CD4-positive, alpha-beta T cell treated with Interleukin-10 for 1 hour (primary cell): ENCODE measurements at places on chromosomes 12 and 14.

DNA sequence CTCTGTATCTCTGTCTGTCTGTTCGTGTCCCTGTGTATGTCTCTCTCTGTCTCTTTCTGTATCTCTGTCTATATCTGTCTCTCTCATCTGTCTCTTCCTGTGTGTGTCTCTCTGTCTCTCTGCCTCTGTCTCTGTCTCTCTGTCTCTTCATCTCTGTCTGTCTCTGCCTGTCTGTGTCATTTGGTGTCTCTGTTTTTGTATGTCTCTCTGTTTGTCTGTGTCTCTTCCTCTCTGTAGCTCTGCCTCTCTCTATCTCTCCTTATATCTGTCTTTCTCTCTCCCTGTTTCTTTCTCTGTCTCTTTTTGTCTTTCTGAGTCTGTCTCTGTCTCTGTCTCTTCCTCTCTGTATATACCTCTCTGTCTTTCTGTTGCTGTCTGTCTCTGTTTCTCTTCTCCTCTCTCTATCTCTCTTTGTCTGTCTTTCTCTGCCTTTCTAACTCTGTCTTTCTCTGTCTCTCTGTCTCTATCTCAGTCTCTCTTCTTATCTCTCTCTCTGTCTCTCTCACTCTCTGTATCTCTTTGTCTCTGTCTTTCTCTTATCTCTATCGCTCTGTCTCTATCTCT, 50.2 kb downstream of the TMEM121 start:
- DNase-seq: no peak

DNA sequence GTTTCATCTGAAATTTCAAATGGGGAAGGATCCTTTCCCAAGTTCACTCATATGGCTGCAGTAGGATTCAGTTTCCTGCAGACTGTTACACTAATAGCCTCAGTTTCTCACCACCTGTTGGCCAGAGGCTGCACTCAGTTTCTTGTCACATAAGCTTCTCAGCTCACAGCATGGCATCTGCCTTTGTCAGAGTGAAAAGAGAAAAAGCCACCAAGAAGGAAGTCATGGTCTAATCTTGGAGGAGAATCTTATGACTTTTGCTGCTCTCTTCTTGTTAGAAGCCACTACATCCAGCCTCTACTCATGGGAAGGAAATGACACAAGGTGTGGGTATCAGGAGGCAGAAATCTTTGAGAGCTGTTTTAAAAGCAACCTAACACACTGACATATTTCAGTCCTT, 39.4 kb upstream of the BTG1 start:
- DNase-seq: peak; percentile 61

- no peak for DNase-seq
These were observed 46.9 kb upstream of the FAM181A start for GRCh38 chr14:93880021-93880820.

DNA sequence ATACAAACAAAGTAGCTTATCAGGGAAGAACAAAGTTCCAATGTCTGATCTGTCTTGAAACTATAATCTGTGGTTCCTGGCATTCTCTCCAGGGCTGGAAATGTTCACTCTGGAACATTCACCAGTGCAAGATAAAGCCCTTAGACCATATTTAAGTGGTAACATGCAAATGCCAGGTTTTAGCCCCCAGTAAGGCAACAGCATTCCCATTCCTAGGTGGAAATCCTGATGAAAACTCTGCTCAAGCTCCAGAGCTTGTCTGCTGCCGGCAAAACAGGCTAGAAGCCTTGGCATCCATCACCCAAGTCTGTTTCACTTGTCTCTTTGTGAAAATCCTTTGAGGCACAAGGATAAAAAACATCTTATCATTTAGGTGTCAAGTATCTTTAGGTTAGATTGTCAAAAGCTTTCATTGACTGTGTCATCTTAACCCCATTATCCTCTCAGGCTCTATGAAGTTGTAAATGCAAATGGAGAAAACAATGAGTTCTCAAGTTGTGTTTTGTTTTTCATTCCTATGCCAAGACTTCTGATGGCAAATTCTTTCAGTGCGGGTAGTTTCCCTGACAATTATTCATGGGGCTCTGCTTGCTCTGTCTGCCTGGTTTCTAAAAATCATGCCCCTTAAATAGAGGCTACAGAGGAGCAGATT, 344.7 kb downstream of the NELL2 start:
- no peak for DNase-seq

DNA sequence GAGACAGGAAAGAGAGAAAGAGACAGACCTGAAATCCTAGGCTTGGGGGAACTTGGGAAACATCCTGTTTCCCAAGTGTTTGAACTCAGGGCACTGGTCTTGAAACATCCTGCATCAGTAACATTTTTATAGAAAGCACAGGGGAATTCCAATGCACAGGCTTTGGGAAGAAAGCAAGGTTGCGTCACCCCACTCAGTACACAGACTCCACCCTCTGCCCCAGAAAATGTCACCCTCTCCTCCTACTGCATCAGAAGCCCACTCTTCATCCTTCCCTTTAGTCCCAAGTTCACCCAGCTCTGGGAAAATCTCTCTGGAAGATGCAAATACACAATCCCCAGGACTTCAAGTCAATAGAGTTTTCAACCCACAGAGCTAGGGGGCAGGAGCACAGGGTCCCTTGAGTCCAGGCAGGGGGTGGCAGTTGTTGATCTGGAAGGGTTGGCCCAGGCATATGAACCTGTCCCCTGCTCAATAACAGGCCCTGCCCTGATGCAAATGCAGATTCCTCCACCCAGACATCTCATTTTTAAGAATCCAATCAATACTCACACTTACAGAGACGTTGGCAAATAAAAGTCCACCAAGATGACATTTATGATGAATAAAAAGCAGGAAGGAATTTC, 1.7 kb downstream of the RDH16 start:
- DNase-seq: no peak

DNA sequence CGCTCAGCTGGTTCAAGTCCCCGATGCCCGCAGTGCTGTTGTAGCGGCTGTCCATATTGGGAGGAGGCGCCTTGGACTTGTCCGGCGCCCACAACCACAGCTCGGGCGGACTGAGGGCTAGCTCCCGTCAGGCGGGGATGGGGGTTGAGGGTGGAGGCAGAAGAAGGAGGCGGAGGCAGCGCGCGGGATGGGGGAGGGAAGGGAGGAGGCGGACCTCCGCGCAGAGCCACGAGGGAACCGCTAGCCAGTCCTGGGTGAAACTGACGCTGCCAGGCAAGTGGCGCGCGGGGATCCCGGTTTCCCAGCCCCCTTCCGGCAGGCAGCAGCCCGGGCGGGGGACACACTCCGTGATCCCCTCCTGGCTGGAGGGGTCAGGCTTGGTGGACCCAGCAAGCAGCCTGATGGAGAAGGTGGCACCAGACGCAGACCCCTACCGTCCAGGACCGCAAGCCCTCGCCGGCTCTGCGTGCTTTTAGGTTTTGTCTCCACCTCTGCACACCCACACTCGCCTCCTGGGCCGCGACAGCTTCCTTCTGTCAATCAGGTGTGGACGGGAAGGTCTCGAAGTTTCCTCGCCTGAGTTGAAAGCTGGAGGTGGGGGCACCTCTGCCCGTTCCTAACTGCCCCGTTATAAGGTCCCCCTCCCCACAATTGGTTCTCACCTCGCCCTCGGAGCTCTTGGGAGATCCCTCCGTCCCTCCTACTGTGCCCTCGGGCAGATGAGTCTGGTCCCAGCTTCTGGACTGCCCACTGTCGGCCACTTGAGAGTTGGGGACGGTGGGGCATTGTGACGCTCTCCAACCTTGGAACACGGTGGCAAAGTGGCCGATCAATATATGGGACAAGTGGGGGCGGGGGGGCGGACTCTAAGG, at the start of gene CPNE8:
Gene CPNE8 (minus strand): TSS at position 112 of the 872 bp plus-strand sequence. CDS start 57 bp downstream, at position 55.
- DNase-seq: peak; percentile 58
